AG08396 (cell line): ENCODE measurements at places on chromosomes 3 and 15.

- no peak for DNase-seq
Observed at GRCh38 chr15:29873947-29874411, 51.7 kb upstream of the TJP1 start.

GRCh38 chr15:23860290-23861245 lies 173.5 kb upstream of the NDN start:
- no peak for DNase-seq

GRCh38 chr15:89308236-89308635 lies 26.4 kb downstream of the POLG start:
- no peak for DNase-seq

- no peak for DNase-seq
Observed at GRCh38 chr3:10984371-10984896, 8.1 kb upstream of the SLC6A1 start.

- no peak for DNase-seq
Observed at GRCh38 chr15:39539466-39539865, 41.4 kb upstream of the THBS1 start.
